HTR-8/SVneo (cell line): ENCODE measurements at places on chromosomes 5 and 9.

GRCh38 chr9:7324152-7324598 lies 475.4 kb downstream of the DMAC1 start:
- DNase-seq = no peak

GRCh38 chr5:134555223-134555889 lies 29.9 kb downstream of the JADE2 start:
- DNase-seq = no peak

- no peak for DNase-seq
These were observed 185.0 kb downstream of the CNTLN start for GRCh38 chr9:17319864-17320263.

- DNase-seq = no peak
These were observed 171.5 kb downstream of the EDIL3 start for GRCh38 chr5:84213212-84213611.

GRCh38 chr5:107809201-107810034 lies 138.7 kb upstream of the EFNA5 start:
- no peak for DNase-seq

- DNase-seq = no peak
These were observed 252.2 kb downstream of the PIK3R1 start for GRCh38 chr5:68467794-68468193.

- no peak for DNase-seq
These were observed 168.2 kb downstream of the RNF180 start for GRCh38 chr5:64333886-64334285.

DNA sequence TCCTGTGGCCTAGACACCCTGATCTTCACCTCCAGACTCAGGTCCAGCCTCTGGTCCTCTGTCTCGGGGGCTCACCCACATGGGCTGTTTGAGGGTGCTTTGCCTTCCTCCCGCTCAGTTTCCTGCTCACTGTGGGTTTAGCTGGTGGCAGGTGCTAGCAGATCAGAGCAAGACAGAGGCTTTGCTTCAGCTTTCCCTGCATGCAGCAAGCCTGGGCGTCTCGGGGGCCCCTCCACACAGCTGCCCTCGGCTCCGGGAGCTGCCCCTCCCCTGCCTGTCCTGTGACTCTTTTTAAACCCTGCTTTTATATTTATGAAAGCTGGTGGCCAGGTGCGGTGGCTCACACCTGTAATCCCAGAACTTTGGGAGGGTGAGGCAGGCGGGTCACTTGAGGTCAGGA lies 14.6 kb downstream of the MRPL36 start:
- no peak for DNase-seq

GRCh38 chr9:106896695-106897094 lies 33.7 kb downstream of the ZNF462 start:
- DNase-seq = no peak
